ENCODE measurements at places on chromosomes 7 and 10.

DNA sequence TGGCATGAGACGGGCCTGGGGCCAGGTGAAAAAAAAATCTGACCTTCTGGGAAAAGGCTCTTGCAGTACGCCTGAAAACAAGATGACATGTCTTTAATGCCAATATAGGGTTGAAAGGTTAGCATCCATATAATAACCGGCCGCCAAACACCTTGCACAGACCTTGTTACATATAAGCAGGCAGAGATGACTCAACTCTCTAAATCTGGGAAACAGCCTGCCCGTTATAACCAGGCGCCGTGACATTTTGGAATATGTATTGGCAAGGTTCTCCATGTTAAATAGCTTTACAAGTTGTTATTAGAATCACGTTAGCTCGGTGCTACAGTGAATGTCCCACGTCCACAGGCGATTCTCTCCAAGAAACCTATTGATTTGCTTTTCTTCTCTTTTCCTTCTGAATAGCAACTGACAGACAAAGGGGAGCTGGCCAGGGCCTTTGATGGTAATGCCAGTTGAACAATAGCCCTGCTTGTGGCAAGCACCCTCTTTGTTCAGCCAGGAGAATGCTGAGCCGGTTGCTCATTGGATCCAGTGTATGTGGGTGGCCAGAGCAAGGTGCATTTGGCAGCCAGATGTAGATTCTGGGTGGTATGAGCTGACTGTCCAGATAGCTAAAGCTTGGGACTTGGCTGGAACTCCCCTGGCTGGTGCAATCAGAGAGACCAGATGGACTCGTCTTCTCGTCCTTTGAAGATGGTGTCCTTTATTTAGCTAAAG lies 80.1 kb upstream of the AUTS2 start:
- DNase-seq, result no peak

DNA sequence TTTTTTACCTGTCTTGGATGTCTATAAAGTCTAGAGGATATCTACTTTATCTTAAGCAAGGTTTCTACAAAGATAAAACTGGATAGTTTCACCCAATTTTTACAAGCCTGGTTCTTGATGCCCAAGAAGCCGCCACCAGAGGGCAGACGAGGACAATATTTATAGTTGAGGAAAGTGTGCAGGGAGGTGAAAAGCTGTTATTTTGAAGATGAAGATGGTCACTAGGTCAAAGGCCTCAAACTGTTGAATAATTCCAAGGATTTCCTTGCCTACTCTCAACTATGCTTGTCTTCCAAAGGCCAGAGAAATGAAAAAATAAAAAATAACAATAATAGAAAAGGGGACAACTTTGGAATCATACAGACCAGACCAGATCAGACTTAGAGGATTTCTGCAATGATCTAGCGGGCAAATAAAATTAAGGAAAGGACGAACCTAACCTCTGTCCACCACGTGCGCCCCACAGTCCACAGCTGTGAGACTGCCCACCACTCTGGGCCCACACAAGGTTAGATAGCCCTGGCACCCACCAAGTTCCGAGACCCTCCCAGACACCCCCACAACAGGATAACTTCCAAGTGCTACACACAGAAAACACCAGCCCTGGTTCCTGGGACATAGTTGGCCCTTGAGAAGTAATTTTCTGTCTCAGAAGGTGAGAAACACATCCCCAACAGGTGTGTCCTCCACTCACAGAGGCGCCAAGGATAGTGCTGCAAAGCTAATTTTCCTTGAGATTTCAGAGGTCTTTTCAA lies 2.8 kb downstream of the PKD1L1 start:
- peak; percentile 82 for DNase-seq

DNA sequence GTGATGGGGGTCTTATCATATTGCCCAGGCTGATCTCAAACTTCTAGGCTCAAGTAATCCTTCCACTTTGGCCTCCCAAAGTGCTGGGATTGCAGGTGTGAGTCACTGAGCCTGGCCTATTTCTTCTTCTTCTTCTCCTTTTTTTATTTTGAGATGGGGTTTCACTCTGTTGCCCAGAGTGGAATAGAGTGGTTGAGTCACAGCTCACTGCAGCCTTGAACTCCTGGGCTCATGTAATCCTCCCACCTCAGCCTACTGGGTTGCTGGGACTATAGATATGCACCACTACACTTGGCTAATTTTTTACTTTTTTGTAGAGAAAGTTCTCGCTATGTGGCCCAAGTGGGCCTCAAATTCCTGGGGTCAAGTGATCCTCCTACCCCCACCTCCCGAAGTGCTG lies 124.3 kb downstream of the SKIDA1 start:
- DNase-seq, result no peak

DNA sequence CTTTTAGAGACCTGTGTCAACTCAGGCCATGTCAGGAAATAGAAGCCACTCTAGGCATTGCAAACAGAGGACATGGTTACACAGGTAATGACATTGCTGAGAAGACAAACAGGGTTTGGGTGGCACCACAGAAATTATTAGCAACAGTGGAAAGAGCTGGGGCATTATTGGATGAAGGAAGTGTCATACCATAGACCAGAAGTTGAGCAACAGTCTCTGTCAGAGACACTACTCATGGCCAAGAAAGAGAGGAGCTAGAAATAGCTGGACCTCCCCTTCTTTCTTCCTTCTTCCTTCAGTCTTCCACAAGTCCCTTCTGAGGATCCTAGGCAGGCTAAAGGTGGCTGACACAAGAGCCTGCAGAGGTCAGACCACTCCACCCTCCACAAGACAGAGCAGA lies 4.2 kb upstream of the LIPA start:
- peak; percentile 60 for DNase-seq

DNA sequence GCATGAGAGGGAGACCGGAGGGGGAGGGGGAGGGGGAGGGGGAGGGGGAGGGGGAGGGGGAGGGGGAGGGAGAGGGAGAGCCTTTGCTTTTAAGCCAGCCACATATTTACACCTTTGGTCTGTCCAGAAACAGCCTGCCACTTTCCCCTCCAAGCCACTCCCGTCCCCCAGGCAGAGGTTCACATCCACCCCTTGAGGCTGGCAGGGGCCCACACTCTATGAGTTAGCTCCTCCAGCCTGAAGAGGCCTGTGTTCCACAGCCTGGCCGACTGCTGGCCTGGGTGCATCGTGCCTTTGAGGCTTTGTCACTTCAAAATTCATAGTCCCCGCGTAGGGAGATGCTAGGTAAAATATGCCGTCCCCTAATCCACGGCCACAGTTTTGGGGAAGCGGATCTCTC lies 16.5 kb downstream of the ADAMTS14 start:
- no peak for DNase-seq

- DNase-seq, result no peak
These were observed 38.8 kb upstream of the SLC29A3 start for GRCh38 chr10:71280216-71280615.

DNA sequence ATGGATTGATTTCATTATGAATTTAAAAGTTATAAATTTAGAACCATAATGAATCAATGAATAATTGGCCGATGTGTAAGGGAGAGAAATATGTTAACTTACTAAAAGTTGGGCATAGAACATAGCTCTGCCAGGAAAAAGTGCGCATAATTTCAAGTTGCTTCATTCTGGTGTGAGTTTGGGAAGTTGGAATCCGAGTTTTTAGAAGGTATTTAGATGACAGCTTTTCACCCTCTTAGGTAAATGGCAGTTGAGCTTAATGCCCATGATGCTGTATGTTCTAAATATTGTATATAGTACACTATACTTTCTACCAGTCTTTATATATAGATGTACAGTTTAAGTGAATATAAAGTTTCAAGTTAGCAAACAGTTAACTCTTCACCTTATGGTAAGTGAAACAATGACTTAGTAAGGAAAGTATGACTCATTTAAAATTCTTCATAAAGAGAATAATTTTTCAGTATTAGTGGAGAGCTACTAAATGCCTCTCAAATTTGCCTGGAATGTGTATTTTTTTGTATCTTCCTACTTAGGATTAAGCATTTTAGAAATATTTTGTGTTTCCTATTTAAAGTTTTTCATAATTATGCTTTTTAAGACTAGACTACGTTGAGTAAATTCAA lies 1.6 kb downstream of the C1GALT1 start:
- no peak for DNase-seq

DNA sequence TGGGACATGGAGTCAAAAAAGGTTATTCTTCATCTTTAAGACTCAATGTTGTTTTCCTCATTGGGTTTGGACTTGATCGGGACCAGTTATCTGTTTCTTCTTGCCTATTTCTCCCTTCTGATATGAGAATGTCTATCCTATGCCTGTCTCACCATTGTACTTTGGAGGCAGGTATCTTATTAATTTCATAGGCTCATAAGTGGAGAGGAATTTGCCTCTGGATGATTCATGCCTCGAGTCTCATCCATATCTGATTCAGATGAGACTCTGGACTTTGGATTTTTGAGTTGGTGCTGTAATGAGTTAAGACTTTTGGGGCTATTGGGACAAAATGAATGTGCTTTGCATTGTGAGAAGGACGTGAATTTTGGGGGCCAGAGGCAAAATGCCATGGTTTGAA lies 36.2 kb upstream of the CCDC7 start:
- no peak for DNase-seq

DNA sequence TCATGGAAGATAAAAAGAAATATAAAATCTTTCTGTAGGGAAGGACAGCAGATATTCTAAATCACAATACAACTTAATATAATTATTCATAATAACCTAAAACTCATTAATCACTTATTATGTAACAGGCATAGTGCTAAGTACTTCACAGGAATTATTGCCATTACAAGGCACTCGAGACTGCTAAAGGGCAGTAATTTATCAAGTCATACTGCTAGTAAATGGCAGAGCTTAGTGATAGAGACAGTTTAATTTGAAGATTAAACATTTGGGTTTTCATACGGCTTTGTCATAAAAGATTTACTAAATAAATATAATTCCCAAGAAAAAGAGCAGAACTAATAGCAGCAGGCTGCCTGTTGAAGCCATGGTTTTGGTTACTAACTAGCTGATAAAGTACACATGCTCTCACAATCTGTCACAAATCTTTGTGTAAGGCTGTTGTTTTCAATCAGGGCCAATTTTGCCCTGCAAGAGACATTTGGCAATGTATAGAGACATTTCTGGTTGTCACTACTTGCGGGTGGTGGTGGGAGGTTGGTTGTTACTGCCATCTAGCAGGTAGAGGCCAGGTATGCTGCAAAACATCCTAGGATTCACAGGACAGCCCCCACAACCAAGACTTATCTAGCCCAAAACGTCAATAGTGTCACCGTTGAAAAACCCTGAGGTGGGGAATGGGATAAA lies 233.3 kb upstream of the CACNA2D1 start:
- no peak for DNase-seq

- peak; percentile 49 for DNase-seq
These were observed 2.0 kb upstream of the SFTPA2 start for GRCh38 chr10:79562135-79562756.

DNA sequence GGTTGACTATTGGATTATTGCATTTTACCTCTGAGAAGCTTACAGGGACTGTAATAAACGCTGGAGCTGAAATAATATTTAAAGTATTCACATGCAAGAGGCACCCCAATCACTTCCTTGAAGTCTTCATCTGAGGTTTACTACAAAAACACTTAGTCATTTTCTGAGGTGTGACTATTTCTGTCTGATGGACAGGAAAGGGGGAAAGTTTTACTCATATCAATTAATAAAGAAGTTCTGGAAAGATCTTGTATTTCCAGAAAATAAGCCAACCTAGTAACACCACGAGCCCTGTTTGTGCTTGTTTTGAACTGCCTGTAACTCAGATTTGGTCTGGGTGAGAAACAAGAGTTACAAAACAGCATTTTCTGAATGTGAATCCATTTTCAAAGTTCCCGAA lies 63.9 kb upstream of the PRKCQ start:
- DNase-seq, result no peak

Measured in inflammatory macrophage (primary cell).